T-helper 22 cell (primary cell): ENCODE measurements at places on chromosomes 13 and 19.

DNA sequence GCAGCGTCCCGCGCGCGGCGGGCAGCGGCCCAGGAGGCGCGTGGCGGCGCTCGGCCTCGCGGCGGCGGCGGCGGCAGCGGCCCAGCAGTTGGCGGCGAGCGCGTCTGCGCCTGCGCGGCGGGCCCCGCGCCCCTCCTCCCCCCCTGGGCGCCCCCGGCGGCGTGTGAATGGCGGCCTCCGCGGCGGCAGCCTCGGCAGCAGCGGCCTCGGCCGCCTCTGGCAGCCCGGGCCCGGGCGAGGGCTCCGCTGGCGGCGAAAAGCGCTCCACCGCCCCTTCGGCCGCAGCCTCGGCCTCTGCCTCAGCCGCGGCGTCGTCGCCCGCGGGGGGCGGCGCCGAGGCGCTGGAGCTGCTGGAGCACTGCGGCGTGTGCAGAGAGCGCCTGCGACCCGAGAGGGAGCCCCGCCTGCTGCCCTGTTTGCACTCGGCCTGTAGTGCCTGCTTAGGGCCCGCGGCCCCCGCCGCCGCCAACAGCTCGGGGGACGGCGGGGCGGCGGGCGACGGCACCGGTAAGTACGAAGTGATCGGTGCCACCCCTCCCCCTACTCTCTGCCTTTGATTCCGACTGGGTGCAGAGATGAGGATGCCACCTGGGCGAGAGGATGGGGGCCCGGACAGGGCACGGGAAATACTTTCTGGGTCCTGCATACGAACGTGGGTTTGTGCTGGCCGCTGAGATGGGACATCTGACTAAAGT lies 874 bp downstream of the TRIM28 start:
- peak; percentile 62 for DNase-seq

GRCh38 chr13:40376296-40376849 lies 290.1 kb downstream of the FOXO1 start:
- DNase-seq, result no peak

GRCh38 chr19:49929121-49929610 lies at the start of the genes ATF5 and NUP62:
ATF5 (plus strand) TSS chr19:49929205; CDS start chr19:49930851, 1,646 bp downstream.
NUP62 (minus strand) TSS chr19:49929504; CDS start chr19:49909807, 19,697 bp downstream.
- DNase-seq, result peak; percentile 80

DNA sequence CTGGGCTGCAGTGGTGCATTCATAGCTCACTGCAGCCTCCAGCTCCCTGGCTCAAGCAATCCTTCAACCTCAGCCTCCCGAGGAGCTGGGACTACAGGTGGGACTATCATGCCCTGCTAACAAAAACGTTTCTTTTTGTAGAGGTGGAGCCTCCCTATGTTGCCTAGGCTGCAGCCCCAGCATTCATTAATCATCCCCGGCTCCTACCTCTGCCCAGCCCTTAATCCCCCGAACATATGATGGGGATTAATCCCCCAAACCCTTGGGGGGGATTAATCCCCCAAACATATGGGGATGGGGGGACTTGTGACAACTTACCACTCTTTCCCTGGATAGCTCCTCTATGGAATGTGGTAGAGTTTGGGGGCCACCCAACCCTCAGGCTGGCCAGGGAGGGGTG lies 45.9 kb downstream of the SUGP2 start:
- no peak for DNase-seq

GRCh38 chr13:44974056-44974793 lies 15.0 kb downstream of the NUFIP1 start:
- no peak for DNase-seq

- DNase-seq, result no peak
Measured at GRCh38 chr13:114032126-114032799, 58.4 kb upstream of the C13orf46 start.

GRCh38 chr19:7734220-7735203 lies 2.6 kb upstream of the CLEC4G start:
- no peak for DNase-seq

DNA sequence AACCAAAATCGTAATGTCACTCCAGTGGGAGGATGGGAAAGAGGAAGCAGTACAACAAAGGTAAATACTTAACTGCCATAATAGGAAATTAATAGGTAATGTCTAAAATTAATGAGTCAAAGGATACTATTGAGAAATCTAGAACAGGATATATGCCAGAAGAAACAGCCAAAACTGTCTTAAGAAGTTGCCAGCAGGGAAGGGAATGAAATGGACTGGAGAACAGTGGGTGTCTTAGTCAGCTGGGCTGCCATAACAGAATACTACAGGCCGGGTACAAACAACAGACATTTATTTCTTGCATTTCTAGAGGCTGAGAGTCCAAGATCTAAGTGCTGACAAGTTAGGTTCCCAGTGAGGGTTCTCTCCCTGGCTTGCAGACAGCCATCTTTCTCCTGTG lies 40.3 kb upstream of the IPO5 start:
- DNase-seq, result no peak

- no peak for DNase-seq
Measured at GRCh38 chr19:1577929-1578618, 9.9 kb upstream of the MEX3D start.

DNA sequence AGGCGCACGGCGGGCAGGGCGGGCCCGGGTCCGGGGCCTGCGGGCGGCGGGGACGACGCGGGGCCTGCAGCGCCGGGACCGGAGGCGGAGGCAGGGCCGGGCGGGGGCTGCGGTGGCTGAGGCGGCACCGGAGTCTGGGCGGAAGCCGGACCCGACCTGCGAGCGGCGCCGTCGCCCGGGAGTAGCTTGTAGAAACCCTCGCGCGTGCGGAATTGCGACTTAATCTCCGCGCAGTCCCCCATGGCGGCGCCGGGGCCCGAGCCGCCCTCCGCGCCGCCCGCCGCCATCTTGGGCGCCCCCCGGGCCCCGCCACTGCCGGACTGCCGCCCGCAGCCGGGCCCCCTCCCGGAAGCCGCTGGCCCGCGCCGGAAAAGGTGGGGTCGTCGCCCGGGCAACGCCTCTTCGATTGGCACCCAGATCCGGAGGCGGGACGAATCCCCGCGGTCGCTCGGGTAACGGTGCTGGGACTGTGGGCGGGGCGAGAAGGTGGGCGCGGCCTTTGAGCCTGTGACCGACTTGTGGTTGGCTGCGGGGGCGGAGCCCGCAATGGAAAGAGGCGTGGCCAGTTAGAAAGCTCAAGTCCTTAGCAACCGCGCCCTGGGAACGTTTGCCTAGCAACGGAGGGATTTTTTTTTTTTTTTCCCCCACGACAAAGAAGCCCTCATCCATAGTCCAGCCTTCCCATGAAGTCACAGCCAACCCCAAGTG lies at the start of gene DMWD:
TSS of gene DMWD (minus strand) at position 376 of the 708 bp plus-strand sequence. CDS start at position 287, 89 bp downstream.
- DNase-seq, result peak; percentile 97

- DNase-seq, result no peak
Measured at GRCh38 chr13:34414616-34415015, 527.5 kb upstream of the NBEA start.

GRCh38 chr13:100788540-100788939 lies 113.9 kb upstream of the TMTC4 start:
- DNase-seq, result no peak

DNA sequence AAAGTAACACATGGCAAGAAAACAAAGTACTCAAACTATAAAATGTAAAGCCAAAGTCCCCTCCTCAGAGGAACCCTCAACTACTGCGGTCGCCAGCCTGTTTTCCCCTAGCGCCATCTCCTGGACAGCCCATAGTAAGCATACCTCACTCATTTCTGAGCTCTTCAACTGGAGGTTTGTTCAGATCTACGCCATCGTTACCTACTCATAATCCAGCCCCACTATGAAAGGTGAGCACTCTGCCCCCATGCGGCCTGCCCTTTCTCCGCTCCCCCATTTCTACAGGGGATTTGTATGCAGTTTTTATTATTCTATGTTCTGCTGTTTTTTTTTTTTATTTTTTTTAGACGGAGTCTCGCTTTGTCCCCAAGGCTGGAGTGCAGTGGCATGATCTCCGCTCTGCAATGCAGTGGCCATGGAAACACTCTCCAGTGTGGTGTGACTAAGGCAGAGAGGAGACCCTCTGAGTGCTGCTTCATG lies 26.2 kb downstream of the OPA3 start:
- DNase-seq, result peak; percentile 36

DNA sequence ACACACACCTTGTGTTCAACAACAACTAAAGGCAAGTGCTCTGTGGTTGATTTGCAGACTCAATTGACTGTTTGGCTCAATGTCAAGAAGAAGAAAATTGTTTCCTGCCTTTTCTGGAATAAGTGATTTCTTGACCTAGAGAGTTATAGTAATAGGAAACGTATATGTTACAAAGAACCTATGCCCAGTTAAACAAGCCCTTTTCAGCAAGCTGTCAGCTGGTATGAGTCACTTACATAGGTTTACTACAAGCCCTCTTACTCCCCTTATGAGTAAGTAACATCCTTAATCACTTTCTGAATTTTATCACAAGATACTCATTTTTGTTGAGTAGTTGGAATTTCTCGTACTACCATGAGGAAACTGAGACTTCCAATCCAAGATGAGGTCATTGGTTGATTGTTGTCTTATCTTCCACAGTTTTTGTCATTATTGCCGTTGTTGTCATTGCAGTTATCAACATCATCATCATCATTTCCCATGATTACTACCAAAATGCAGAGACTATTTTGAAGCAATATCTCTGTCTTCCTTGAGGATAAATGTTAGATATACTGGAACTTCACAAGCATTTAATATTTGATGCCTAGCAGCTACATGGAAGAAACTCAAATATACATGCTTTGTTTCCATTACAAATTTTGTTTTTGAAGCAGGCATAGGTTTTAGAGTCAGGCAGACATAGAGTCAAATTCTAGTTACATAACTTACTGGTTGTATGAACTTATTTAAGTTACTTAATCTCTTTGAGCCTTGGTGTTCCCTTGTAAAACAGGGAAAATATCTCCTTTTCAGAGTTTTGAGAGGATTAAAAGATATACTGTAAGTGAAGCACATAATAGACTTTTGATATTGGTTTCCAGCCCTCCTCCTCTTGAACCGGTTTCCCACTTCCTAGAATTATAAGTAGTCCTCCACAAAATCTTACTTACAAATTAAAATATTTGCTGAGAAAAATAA lies 106.0 kb downstream of the RAP2A start:
- no peak for DNase-seq

DNA sequence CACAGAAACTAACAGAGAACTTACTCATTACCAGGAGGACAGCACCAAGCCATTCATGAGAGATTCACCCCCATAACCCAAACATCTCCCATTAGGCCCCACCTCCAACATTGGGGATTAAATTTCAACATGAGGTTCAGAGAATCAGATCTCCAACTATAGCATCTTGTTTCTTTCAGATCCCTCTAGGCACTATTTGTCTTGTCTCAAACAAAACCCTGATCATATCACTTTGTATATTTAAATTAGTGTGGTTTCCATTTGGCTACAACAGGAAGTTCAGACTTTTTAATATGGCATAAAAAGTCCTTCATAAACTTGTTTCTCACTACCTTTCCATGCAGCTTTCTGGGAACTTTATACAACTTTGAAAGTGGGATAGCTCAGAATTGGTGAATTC lies 699.0 kb upstream of the MIR17HG start:
- DNase-seq, result no peak

- no peak for DNase-seq
Measured at GRCh38 chr13:39023316-39023715, 14.6 kb downstream of the PROSER1 start.

GRCh38 chr13:44618326-44618725 lies 42.2 kb upstream of the TSC22D1 start:
- DNase-seq, result no peak

- no peak for DNase-seq
Measured at GRCh38 chr13:44004878-44005277, 125.2 kb downstream of the LACC1 start.

GRCh38 chr19:29311191-29311790 lies 98.3 kb upstream of the UQCRFS1 start:
- DNase-seq, result no peak

DNA sequence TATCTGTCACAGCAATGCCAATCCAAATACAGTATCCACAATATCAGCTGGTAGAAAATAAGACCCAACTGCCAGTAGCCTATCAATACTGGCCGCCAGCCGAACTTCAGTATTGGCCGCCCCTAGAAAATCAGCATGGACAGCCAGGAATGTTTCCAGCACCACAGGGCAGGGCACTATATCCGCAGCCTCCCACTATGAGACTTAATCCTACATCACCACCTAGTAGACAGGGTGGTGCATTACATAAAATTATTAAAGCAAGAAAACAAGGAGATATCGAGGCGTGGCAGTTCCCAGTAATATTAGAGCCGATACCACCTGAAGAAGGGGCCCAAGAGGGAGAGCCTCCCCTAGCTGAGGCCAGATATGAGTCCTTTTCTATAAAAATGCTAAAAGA lies 111.3 kb downstream of the ZNF486 start:
- DNase-seq, result no peak

DNA sequence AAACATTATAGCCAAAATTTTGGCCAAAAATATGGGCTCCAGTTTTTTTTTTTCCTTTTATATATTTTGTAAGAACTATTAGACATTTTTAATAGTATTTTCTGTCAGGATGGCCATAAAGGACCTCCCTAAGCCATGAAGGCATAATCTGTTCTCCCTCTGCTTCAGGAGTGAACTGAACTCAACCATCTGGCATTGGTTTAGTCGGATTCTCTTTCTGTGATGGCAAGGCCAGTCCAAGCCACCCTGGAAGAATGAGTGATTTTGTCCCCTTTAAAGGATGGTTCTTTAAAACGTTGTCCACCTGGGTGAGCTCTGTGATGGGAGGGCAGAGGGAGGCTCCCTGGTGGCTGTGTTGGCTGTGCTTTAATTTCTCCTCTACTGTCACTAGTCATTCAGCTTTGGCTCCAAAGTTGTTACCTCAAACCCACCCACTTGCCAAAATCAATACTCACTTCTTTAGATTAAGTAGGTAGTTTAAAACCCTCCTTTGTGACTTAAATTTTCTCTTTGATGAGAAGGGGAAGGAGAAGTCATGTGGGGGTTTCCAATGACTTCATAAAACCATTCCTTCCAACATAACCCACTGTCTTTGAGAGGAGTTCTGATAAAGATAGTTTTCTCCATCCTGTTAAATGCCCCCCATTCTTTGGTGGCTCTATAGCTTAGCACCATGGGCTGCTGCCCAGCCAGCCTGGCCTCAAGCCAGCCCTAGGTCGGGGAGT lies 4.4 kb downstream of the TNFRSF19 start:
- DNase-seq, result no peak

- DNase-seq, result no peak
Measured at GRCh38 chr19:17737690-17738153, 13.6 kb upstream of the FCHO1 start.

GRCh38 chr19:13932911-13933393 lies 5.3 kb downstream of the PODNL1 start:
- no peak for DNase-seq

DNA sequence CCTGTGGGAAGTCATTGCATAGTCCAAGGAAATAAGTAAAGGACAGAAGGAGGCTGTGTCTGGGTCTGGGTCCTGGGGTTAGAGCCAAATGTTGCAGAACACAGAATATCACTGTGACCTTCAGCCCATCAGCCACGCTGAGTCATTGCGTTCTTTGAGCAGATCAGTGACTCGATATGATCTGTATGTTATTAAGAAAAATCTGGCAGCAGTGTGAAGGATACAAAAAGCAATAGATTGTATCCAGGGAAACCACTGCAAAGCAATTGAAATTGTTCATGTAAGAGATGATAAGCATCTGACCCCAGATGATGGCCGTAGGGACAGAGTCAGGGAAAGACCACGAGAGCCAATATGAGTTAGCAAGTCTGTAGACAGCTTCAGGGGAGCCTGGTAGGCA lies 1575.1 kb upstream of the SLC10A2 start:
- no peak for DNase-seq
